ENCODE measurements at places on chromosomes 1 and 21.

- no peak for DNase-seq
Measured at GRCh38 chr21:37292941-37293340, 25.8 kb upstream of the VPS26C start.

GRCh38 chr1:54575605-54576290 lies 27.7 kb downstream of the ACOT11 start:
- DNase-seq = no peak

GRCh38 chr1:21217812-21218596 lies 41.3 kb upstream of the EIF4G3 start:
- DNase-seq = no peak

DNA sequence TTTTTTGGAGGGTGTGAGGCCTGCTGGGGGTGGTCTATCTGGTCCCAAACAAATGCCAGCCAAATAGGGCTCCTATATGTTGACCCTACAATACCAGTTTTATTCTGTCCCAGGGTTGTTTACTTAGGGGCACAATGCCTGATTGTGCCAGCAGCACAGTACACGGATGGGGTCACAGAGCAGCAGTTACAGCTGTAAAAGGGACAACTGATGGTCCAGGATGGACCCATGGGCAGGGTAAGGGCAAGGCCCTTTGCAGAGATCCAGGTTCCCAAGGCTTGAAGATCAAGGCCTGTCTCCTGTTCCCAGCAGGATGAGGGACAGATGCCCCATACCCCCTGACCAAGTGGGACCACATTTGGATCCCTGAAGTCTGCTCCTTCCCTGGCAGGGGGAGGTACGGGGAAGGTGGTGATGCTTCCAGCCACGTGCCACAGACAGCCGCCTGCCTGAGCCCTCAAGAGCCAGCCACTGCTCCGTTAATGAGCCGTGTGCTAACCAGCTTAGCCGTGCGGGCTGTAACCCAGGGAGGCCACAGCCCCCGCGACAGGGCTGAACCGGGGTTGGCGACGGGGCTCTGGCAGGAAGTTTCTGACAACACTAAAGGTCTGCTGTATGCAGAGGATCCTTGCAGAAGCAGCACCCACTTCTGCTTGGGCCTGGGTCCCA lies 18.2 kb downstream of the SLC6A9 start:
- no peak for DNase-seq

- peak; percentile 5 for DNase-seq
Measured at GRCh38 chr1:13662493-13662892, 37.5 kb upstream of the PRDM2 start.

DNA sequence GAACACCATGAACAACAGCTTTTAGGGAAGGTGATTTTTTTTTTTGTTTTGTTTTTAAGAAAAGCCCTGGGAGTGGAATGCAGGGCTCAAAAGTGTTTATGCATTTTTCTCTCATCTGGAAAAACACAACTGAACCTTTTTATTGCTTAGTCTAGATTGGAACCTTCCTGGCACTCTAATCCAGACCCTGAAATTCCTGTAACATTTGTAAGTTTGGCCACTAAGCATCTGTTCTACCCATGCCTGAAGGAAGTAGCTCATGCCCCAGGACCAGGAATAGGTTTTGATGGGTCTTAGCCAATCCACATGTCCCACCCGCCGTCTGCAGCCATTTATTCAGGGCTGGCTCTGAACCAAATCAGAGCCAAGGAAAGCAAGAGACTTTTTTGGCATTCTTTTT lies 39.7 kb upstream of the SLC2A1 start:
- no peak for DNase-seq

DNA sequence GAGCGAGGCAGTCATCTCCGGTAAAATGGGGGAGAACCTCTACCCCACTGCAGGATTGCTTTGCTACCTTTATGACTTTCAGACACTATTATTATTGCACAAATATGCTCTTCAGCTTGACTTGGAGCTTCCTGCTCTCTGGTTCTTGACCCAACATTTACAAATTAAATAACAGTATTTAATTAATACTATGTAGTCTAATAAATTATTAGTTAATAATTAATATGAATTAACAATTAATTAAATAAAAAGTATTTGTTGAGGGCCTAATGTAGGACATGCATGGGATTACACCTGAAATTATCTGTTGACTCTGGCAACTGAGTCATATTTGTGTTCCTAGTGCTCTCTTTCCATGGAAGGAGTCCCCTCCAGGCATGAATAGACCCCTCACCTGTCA lies 359.9 kb downstream of the SIPA1L2 start:
- no peak for DNase-seq

- no peak for DNase-seq
Measured at GRCh38 chr1:61978796-61979195, 215.9 kb upstream of the L1TD1 start.

DNA sequence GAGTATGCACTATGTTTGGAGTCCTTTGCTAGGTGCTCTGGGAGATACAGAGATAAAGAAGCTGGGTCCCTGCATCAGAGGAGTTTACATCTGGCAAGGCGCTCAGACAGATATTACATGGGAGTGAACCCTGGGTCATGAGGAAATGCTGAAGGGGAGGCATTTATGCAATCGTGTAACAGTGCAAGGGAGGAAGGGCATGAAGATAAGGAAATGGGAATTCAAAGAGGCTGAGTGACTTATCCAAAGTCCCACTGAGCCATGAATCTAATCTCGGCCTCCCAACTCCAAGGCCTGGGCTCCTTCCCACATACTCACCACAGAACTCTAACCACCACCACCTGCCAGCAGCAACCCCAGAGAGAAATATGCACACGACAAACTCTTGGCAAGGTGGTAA lies 51.6 kb downstream of the FAM163A start:
- no peak for DNase-seq

DNA sequence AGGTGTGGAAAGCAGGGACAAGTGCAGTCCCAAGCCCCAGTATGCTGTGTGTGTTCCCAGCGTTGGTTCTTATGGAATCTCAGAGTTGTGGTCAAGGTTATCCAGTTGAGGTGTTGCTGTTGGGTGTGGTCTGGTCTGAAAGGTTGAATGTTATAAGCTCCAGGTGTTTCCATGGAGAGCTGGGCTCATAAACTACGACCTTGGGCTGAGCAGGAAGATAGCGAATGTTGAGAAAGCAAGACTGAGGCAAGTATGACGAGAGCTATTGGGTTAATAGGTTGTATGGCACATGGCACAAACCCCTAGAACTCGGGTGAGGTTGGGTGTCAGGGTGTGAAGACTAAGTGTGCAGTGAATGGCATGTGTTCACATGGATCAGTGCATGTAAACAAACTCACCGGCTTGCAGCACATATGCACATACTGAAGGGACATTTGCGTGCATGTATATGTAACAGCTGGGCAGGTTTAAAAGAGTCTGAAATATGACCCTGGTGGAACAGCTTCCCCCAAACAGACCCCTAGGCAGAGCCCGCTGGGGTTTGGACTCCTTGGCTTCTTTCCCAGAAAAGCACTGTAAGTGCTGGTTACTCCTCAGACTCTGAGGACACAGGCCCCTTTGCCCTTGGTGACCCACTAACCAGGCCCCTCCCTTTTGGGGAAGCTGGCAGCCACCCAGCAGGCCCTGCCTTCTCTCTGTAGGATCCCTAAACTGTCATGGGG lies 117.5 kb downstream of the NAV1 start:
- no peak for DNase-seq

DNA sequence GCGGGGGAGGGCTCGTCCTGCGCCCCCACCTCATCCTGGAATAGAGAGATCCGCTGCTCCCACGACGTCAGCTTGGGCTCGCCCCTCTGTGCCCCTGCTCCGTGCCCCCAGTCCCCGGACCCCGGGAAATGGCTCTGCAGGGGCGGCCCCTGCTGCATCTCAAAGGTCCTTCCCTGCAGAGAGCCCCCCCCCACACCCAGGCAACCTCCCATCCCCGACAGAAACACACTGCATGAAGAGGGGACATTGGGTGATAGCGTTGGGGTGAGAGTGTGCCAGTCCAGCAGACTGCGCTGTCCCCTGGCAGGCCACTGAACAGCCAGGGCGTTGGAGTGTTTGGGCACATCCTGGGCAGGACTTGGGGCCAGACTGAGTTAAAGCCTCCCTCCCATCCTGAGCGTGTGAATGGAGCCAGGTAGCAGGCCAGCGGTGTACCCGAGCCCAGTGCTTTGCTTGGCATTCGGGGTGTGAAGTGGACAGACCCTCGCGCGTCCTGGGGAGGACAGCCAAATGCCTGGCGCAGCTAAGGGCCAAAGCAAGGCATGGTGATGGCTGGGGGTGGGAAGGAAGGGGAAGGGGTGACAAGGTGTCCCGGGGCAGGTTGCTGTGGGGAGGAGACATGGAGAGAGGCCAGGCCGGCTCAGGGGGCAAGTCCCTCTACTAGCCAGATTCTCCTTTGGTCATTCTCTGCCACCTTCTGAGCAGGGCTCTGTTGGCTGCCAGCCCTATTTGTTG lies 633 bp upstream of the ETNK2 start:
- DNase-seq = no peak

- DNase-seq = no peak
Measured at GRCh38 chr1:178551940-178552339, 39.0 kb downstream of the TEX35 start.

DNA sequence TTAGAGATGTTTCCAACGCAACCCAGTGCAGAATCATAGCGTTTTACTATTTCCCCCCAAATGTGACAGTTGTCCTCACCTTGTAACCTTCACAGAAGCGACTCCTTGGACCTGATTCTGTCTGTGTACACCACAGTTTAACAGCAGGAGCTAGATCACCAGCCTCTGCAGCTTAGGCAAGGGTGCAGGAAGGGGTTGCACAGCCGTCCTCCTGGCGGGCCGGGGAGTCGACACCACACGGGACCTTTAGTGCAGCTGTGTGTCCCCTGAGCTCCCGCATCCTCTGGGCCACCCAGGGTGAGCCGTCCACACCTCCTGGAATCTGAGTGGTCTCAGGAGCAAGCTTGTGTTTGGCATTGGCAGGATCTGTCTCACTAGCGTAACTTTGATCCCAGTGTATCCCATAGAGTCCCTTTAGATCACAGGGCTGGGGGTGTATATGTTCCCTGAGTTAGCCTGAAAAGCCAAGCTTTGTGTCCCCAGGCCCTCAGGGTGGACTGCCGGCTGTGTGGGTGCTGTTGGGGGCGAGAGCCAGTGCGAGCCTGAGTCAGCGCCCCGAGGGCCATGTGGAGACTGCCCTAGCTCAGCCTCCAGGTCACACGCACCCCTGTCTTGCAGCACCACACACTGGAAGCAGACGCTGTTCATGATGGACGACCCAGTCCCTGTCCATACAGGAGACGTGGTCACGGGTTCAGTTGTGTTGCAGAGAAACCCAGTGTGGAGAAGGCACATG lies 27.5 kb downstream of the PRMT2 start:
- DNase-seq = no peak

DNA sequence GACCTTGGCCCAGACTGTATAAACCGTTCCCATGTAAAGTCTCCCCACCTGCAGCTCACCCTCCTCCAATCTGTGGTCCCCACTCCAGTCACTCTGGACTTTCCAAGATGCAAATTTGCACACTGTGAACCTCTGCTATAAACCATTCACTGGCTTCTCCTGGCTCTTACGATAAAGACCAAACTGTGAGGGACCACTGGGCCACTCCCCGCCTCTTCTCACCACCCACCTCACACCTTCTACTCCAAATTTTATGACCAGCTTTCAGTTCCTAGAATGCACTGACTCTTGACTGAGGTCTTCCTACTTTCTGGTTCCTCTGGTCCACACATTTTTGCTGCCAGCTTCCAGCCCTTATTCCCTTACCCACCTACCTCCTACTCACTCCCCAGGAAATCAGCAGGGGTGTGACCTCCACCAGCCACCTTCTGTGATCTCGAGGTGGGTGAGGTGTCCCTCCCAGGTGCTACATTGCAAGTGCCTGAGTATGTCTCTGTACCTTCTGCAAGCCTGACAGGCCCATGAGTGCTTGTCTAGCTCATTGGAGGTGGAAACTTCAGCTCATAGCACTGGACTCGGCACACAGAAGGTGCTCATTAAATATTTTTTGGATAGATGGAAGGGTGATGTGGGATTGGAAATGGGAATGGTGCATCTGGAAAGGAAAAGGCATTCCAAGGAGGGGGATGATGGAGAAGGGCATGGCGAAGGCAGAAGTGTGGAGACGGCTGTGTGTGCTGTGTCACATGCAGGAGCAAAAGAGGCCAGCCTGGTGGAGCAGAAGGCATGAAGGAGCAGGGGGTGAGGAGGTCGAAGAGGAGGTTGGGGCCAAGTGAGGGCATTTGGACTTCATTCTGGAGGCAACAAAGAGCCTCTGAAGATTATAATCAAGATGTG lies 15.6 kb upstream of the CSF1 start:
- DNase-seq = no peak

GRCh38 chr1:232473900-232474299 lies 156.0 kb downstream of the SIPA1L2 start:
- no peak for DNase-seq

GRCh38 chr1:200445213-200445612 lies 35.4 kb upstream of the ZNF281 start:
- no peak for DNase-seq

DNA sequence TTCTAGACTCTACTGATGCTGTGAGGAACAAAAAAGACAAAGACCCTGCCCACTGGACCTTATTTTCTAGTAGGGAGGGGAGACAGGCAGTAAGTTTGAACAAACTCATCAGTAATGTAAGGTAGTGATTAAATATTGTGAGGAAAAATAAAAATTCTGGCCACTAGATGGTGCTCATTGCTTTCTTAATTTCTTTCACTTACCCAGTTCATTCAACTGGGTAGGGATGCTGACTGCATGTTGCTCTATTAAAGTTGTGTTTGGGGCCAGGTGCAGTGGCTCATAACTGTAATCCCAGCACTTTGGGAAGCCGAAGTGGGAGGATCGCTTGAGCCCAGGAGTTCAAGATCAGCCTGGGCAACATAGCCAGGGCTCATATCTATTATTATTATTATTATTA lies 6.3 kb upstream of the KYAT3 start:
- DNase-seq = no peak

GRCh38 chr1:42721926-42722325 lies 18.1 kb downstream of the CLDN19 start:
- DNase-seq = no peak

DNA sequence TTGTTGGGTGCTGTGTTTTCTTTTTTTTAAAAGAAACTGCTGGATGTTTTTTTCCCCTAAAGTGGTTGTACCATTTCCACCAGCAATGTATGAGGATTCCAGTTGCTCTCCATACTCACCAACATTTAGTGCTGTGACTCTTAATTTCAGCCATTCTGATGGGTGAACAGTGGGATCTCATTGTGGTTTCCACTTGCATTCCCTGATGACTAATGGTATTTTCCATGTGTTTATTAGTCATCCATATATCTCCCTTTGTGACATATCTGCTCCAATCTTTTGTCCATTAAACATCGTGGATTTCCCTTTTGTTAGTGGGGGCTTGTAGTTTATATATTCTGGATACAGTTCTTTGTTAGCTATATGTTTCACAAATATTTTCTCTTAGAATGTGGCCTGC lies 206.0 kb downstream of the CAMTA1 start:
- DNase-seq = no peak
